NCI-H1048 (cell line): ENCODE measurements at places on chromosomes 13 and 19.

- peak; percentile 14 for DNase-seq
Observed at GRCh38 chr13:28429685-28430290, 65.1 kb downstream of the FLT1 start.

DNA sequence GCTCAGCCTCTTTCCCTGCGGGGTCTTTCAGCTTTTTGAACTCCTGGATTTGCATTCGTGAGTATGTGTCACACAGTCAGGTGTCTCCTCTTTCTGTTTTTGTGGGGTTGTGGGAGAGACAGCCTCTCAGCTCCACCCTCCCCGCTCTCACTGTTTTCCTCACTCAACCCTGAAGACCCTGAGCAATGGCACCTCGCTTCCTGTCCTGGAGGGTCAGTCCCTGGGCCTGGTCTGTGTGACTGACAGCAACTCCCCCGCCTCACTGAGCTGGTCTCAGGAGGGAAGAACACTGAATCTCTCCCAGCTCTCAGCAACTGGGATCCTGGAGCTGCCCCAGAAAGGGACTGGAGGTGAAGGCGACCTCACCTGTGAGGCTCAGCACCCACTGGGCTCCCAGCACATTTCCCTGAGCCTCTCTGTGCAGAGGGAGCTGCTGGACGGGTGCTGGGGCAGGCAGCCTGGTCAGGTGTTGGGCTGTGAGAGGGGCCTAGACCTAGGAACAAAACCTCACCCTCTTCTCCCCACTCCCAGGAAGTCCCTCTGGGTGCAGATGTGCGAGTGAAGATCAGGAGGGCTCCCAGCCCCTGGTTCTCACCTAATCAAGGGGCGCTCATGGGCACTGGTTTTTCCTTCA lies 4.2 kb upstream of the SIGLEC7 start:
- DNase-seq, result no peak

DNA sequence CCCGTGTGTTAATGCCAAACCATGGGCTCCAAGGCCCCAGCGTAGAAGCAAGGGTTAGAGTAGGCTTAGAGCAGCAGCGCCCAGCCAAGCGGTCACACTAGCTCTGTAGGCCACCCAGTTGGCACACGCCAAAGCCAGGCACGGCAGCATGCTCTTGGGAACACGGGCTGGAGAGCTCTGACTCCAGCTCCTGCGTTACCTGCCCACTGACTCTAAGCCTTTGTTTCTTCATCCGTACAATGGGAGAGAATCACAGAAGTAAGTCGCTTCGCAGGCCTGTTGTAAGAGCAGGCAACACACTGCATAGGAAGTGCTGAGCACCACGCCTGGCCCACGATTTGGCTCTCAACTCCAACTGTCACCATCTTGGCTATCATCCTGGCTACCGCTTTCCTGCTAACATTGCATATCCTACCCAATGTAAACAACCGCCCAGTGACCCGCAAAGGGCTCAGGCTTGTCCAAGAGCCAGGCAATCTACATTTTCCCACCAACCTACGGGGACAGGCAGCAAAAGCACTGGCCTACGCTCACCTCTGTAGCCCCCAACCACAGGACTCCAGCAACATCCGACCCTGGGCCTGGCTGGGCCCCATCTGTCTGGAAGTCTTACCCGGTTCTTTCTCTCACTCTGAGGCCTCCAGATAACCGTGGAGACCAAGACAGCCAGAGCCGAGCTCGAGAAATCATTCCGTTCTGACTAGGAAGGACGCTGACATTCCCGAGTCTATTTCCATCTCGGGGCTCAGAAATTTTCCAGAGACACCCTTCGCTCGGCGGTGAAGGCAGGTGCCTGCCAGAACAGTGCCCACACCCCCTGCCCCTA lies 91.5 kb upstream of the ZNF507 start:
- no peak for DNase-seq

DNA sequence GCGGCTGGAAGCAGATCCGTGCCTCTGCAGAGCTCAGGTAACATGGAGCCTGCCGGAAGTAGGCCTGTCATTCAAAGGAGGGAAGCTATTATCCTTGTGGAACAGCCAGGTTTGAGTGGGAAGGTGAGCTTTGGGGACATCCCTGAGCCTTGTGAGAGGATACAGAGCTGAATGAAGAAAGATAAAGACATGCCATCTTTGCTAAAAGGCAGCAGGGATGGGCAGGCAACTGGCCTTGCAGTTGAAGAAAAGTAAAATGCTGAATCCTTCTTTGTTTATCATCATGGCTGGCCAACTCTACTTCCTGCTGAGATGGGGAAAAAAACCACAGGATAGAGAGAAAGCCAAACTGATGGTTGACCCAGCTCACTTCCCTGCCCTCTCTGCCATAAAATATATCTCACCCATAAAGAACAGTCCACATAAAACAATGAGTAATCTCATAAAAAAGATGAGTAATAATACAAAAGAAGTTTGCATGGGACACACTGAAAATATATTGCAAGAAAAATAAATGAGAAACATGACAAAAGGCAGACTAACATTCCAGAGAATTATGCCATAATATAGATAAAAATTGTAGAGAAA lies 226.3 kb downstream of the DLEU7 start:
- DNase-seq, result no peak

DNA sequence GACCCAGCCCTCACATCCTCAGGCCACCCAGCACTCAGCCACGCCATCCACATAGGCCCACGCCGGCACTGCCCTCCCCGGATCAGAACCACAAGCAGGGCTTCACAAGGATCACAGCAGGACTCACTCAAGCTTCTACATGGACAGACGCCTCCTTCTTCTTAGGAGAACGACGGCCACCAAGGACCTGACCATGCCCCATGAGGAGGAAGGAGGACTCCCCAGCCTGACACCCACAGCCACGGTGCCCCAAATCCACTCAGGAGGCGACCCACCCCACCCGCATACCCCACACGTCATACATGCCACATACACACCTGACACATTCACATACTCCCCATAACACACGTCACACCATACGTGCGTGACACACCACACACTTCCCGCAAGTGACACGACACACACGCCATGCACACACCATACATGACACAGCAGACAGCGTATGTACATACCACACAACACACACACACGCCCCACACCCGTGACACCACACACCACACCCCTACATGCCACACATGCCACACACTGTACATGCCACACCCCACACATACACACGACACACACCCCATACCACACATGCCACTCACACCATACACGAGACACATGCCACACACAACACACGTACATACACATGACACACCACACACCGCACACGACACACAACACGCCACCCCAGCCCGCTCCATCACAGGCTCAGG lies 50.4 kb downstream of the MLLT1 start:
- DNase-seq, result no peak

DNA sequence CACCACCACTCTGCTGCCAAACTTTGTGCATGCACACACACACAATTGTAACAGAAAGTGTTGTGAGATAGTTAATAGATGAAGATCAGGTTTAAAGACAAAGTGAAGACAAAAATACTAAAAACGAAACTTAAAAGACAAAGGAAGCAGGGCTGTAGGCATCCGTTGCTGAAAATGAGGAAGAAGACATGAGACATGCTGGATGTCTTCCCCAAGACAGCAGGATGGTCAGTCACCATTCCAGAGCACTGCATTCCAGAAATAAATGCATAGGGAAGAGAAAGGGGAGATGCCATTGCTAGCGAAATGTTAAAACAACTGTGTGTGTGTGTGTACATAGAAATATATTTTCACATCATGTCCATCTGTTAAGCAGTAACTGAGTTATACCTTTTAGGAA lies 520.1 kb downstream of the SUCLA2 start:
- DNase-seq, result no peak

DNA sequence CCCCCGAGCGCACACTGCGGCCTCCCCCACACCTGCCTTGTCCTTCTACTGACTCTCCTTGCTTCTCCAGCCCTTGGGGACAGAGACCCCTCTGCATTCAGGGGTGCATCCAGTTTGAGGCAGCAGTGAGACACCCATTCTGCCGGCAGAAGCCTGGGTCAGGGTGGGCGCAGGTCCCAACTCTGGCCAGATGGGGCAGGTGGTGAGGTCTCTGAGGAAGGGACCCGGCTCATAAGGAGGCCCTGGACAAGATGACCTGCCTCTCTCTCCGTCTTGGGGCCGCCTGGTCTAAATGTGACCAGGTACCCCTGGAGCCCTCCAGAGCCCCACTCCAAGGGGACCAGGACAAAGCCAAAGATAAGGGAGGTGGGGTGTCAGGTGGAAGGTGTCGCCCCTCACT lies 6.1 kb downstream of the CHERP start:
- DNase-seq, result no peak

DNA sequence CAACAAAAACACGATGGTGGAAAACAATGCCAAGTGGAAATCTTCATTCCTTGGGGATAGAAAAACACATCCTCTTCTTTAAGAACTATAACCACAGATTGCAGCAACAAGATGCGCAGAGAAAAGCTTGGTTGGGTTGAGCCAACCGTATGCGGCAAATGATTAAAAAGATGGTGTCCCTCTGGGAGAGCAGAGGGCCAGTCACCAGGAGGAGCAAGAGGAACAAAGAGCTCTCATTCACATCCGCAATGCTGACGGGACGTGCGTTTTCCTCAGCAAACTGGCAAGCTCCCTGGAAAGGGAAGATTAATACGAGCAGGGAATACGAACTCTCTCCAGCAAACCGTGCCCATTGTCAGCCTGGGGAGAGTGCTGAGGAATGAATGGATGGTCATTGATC lies 141.6 kb downstream of the KATNAL1 start:
- DNase-seq, result no peak

- no peak for DNase-seq
Observed at GRCh38 chr19:50632151-50632835, 7.4 kb downstream of the SYT3 start.

- DNase-seq, result no peak
Observed at GRCh38 chr13:65505941-65506340, 1724.2 kb downstream of the PCDH9 start.

- peak; percentile 35 for DNase-seq
Observed at GRCh38 chr13:67736646-67737420, 506.7 kb upstream of the PCDH9 start.

GRCh38 chr19:51146751-51147150 lies 4.7 kb downstream of the SIGLEC7 start:
- no peak for DNase-seq

GRCh38 chr13:60019119-60019993 lies 144.4 kb downstream of the DIAPH3 start:
- no peak for DNase-seq

- no peak for DNase-seq
Observed at GRCh38 chr19:15902254-15902653, 4.4 kb upstream of the CYP4F2 start.

DNA sequence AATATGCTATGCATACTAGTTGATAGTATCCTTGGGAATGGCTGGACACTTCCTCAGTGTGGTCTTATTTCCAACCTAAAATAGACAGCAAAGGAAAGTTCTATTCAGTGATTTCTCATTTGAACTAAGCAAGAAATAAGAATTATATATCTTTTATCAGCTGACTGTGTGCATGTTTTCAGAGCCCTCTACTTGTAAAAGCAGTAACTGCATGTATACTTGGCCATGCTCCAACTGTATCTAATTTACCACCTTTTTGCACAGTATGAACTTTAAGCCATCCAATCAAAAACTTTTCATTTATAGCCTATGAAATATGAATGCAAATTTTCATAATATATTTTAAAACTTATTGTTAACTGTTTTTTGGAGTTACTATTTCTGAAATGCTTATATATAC lies 136.4 kb upstream of the PCDH9 start:
- no peak for DNase-seq

DNA sequence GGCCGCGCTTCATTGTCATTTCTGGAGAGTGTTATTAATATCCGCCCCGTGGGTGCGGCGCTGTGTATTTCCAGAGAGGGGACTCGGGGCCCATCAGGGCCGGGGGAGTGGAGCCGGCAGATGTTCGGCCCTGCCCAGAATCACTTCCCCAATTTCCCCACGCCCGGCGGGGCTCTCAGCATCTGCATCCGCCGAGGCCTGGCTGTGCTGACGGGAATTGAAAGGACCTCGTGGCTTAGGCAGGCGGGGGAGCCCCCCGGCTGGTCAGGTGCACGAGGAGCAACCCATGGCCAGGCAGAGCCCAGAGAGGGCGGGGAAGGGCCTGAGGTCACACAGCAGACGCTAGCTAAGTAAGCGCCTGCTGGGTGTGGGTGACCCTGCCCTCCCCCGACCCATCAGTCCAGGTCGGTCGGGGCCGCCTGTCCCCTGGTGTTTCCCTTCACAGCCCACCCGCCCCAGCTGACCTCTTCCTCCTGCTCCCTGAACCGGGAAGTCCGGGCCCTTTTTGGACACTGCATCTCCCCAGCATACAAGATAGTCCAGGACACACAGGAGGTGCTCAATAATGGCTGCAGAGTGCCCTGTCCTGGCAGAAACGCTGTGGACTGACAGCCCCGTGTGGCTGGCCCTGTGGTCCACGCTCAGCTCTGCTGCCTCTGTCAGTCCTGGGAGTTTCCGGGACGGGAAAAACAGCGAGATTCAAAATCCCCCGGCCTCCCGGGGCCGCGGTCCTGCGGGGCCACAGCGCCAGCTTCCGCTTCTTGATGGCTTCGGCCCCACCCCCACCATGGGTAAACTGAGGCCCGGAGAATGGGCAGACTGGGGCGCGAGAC lies 22.1 kb downstream of the ARID3A start:
- no peak for DNase-seq

GRCh38 chr19:44260343-44260681 lies 626 bp downstream of the ZNF233 start:
- no peak for DNase-seq

GRCh38 chr13:64078480-64078936 lies 2662.9 kb upstream of the PCDH20 start:
- DNase-seq, result no peak

DNA sequence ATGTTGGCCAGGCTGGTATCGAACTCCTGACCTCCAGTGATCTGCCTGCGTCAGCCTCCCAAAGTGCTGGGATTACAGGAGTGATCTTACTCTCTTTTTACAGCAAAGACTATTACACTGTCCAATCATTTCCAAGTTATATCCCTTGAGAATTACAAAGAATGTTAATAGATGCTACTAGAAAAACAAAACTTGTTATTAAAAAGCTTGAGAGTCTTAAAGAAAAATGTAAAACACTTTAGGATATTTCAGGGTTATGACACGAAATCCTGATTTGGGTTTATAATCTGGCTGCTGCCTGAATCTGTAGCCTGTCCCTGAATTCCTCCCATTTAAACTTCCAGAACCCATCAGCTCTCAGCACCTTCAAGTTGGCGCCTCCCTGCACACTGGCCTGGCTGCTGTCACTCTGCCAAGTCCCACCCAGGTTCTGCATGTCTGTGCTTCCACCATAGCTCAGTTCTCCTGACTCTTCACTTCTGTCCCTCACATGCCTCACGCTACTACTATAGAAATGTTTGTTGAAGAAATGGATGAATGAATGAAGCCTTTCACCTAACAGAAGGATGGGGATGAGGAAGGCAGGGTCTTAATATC lies 55.8 kb upstream of the RFXAP start:
- no peak for DNase-seq

- peak; percentile 74 for DNase-seq
Observed at GRCh38 chr19:54191011-54191810, at the start of gene TSEN34. TSEN34 (plus strand) TSS chr19:54191308; CDS start chr19:54191365, 57 bp downstream.

DNA sequence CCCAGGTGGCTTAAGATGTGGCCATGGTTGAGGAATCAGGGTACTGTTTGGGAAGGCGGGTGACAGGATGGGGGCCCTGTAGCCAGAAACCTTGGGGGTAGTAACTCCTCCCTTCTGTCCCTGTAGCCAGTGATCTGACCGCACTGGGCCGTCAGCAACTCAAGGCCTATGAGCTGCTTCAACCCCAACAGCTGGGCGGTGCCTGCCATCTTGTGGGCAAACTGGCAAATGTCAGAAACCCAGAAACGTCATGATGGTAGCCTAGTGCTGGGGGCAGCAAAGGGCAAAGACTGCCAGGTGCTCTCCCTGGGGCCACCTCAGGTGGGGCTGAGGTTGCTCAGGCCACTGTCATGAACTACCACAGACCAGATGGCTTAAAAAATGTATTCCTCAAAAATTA lies 3.5 kb downstream of the COPE start:
- no peak for DNase-seq
